Brain microvascular endothelial cell (primary cell): ENCODE measurements at places on chromosomes 4 and X.

DNA sequence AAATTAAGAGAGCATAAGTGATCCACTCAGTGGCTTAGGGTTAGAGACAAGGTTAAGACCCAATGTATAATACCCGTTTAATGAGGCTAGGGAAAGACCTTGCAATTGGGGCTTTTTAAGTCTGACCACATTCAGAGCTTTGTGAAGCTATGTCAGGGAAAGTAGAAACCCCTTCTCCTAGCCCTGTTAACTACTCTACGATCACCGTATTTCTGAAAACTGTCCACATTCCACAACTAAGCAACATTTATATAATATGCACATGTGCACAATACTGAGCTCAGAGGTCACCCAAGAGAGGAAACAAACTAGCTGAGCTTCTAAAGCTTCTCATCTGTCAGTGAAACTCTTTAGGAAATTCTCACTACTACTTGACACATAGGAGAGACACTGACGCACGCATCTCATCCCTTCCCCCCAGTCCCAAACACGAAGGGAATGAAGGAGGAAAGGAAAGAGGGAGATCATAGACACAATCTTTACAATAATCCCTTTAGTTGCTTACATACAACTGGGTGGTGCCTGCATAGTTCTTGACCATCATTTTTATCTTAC is 56.2 kb downstream of the METTL14 start:
- DNase-seq = no peak

GRCh38 chrX:5979338-5979737 is 249.3 kb downstream of the NLGN4X start:
- no peak for DNase-seq

GRCh38 chr4:176579226-176579625 is 213.5 kb downstream of the VEGFC start:
- no peak for DNase-seq

- no peak for DNase-seq
Measured at GRCh38 chr4:31016322-31017061, 296.3 kb downstream of the PCDH7 start.
